Activated CD4-positive, CD25-positive, alpha-beta regulatory T cell treated with anti-CD3 and anti-CD28 coated beads, Interleukin-2, amount 50 U/mL, for 16 hours (primary cell): ENCODE measurements at places on chromosomes 1 and 21.

DNA sequence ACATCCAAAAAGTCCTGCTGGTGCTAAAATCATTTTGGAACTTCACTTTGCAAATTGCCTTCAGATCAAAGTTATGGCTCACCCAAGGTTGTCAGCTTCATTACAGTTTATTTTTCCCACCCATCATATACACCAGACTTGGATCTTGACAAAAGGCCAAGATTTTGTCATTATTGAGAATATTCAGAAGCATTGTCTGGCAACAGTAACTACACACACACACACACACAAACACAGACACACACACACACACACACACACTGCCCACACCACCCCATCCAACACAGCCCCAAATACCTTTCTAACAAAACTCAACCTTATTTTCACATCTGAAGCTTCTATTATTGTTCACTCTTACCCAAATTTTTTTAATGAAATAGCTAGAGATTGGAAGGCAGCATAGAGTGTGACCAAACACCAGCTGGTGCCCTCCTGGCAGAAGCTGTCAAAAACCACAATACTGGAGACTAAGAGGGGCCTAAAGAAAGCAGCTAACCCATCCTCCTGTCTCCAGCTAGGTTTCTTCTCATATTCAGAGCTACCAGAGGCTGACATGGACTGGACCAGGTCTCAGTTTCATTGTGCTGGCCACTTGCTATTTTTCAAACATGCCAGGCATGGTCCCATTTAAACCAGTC lies 139.1 kb upstream of the ZC3H11B start:
- no peak for DNase-seq

DNA sequence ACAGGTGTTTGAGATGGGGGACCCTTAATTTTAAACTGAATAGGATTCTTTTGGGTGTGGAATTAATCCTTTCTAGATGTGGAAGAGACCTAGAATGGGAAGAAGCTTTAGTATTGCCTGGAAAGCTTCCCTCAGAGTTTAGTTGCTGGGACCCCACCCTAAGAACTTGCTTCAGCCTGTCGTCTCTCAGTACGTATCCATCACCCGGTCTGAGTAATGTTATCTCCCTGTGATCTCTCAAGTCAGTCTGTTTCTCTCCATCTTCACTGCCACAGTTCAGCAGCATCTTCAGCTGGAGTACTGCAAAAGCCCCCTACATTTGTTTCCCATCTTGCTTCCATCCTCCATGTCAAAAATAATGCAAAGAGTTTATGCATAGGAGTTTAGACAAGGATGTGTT lies 28.9 kb downstream of the CNST start:
- no peak for DNase-seq

DNA sequence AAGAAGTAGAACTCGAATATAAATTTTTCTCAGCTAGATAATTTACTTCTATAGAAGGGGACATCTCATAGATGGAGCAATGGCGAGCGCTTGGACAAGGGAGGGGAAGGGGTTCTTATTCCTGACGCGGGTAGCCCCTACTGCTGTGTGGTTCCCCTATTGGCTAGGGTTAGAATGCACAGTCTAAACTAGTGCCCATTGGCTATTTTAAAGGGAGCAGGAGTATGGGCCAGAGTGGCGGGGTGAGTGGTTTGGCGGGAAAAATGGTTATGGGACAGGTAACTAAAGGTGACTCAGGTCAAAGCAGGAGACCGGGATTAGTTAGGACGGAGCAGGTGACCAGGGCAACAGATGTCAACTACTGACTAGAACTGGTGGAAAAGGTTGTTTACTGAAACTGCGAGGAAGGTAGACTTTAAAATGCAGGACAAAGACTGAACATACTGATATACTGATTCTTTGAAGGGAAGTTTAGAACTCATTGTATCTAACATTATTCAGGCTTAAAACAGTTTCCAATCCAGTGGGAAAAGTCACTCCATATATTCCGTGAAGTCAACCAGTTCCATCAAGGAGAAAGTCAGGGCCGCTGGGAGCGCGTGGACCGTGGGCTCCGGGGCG lies 940 bp upstream of the ATAD3A start:
- no peak for DNase-seq

- no peak for DNase-seq
These were observed 6.1 kb downstream of the RNF223 start for GRCh38 chr1:1067860-1068516.

GRCh38 chr1:13600762-13601453 lies 17.3 kb downstream of the PDPN start:
- no peak for DNase-seq

- DNase-seq: no peak
These were observed 25.7 kb downstream of the COA6 start for GRCh38 chr1:234398849-234399381.

- DNase-seq: no peak
These were observed 79.2 kb downstream of the ARHGEF10L start for GRCh38 chr1:17618558-17619247.

GRCh38 chr1:84344286-84344685 lies 42.8 kb downstream of the SAMD13 start:
- DNase-seq: no peak

- DNase-seq: no peak
These were observed 67.5 kb upstream of the PRDX6 start for GRCh38 chr1:173409613-173410012.

- no peak for DNase-seq
These were observed 479.5 kb downstream of the MRPL39 start for GRCh38 chr21:25127811-25128210.

DNA sequence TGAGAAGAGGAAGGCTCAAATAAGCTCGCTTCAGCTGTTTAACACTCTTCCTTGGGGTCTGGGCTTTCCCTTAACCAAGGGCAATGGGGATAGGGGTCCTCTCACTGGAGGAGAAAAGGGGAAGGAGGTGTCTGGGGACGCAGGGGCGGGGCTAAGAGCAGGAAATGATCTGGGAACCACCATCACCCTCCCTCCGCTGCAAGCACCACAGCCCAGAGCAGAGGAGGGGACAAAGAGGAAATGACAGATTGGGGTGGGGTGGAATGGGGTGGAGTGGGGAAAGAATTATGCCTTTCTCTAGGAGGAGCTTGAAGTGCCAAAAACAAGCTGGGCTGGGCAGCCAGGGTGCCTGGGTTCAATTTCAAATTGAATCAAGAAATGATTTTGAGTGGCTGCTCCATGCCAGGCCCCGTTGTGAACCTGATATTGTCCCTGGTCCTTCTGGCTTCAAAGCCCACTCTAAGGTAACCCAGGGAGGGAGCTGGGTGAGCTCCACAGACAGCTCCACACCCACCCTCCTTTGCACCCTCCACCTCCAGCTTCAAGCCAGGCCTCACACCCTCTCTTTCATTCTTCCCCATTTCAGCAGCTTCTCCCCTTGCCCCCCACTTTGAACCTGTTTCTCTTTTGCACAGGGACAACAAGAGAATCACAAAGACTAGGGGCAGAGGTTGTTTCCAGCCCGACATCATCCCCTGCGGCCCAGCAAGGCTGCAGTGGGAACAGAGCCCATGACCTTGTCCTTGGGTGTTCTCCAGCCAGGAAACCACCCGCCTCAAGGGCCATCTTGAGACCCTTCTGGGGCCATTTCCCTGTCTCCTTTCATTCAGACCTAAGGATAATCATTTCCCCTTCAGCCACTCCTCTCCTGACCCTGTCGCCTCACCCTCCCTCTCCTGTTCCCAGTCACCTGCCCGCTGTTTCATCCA lies 1.1 kb downstream of the ARHGAP30 start:
- peak; percentile 56 for DNase-seq

GRCh38 chr1:59150577-59151386 lies 146.1 kb upstream of the FGGY start:
- DNase-seq: no peak

DNA sequence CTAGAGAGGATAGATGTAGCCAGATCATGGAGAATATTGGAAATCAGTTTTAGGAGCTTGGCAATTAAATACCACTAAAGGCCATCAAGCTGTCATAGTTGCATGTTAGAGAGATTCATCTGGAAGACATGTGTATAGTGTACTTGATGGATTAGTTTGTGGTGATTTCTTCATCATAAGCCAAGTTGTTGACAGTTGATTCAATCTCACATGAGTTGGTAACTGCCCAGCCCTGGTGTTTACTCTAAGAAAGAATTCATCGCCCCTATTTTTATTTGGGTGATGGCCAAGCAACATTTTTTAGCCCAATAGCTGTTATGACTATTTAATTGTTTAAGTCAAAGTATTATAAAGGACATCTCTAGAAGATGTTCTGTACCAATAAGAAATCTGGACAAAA lies 737.6 kb downstream of the PLA2G4A start:
- no peak for DNase-seq

DNA sequence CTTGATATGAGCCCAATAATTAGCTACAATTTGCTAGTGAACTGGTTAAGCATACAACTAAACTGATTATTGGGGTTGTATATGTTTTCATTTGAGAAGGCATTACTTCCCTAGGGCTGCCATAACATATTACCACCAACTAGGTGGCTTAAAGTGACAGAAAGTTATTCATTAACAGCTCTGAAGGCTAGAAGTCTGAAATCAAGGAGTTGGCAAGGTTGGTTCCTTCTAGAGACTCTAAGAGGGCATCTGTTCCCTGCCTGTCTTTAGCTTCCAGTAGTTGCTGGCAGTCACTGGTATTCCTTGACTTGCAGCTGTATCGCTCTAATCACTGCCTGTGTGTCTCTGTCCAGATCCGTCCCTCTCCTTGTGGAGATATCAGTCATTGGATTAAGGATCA lies 86.3 kb downstream of the LHX9 start:
- no peak for DNase-seq

DNA sequence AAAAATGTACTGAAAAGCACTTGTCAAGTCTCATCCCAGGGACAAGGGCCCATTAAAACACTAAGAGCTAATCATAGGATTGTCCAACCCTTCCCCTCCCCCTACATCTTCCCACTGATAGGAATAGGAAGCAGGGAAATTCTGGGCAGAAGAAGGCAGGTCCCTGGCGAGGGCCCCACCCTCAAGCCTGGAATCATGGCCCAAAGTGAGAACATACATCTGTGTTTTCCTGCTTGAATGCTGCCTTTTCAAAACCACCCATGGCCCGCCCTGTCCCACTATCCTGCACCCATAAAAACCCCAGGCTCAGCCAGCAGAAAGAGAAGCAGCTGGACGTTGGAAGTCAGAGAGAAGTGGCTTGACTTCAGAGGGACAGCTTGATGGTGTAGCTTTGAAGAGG lies 4.8 kb downstream of the DNAI4 start:
- DNase-seq: no peak

GRCh38 chr1:8381618-8382017 lies 63.7 kb downstream of the SLC45A1 start:
- no peak for DNase-seq

- DNase-seq: no peak
These were observed 124.2 kb upstream of the B3GALT2 start for GRCh38 chr1:193310564-193310963.

- DNase-seq: no peak
These were observed 16.5 kb downstream of the SOD1 start for GRCh38 chr21:31675960-31676359.

GRCh38 chr1:15788624-15789301 lies 18.7 kb downstream of the UQCRHL start:
- no peak for DNase-seq

DNA sequence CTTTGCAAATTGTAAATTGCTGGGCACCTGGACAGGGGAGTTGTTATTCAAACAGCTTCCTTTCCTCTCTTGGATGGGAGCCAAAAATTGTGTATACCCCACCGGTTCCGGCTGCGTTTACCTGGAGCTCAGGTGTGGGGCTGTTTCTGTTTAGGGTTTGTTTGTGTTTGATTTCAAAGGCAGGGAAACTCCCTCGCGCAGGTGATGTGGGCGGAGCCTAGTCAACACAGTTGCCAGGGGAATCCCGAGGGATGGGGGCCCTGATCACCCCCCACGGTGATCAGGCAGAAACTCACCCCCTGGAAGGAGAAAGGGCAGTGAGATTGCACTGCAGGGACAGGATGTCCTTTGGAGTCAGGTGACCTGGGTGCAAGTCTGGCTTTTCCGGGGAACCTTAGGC lies 28.3 kb downstream of the CDCP2 start:
- no peak for DNase-seq
